ENCODE measurements at places on chromosomes 16 and 17.

GRCh38 chr16:89373355-89374110 lies 116.8 kb downstream of the ANKRD11 start:
- DNase-seq = no peak

- no peak for DNase-seq
Measured at GRCh38 chr17:29682054-29682453, 59.3 kb upstream of the CORO6 start.

GRCh38 chr17:63247706-63248105 lies 198.4 kb downstream of the CYB561 start:
- no peak for DNase-seq

DNA sequence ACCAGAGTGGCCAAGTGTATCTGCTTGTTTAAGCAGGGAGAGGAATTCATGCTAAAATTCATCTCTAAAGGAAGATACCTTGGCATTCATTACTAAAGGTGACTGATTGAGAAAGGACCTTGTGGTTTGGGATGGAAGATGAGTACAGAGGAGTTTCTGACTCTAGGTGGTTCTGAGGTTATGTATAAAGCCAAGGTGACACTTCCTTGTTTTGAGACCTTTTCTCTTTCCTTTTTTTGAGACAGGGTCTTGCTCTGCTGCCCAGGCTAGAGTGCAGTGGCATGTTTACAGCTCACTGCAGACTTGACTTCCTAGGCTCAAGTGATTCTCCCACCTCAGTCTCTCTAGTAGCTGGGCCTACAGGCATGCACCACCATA lies 9.1 kb downstream of the ABHD15 start:
- DNase-seq = no peak

GRCh38 chr17:57282296-57282695 lies 26.0 kb downstream of the MSI2 start:
- no peak for DNase-seq

DNA sequence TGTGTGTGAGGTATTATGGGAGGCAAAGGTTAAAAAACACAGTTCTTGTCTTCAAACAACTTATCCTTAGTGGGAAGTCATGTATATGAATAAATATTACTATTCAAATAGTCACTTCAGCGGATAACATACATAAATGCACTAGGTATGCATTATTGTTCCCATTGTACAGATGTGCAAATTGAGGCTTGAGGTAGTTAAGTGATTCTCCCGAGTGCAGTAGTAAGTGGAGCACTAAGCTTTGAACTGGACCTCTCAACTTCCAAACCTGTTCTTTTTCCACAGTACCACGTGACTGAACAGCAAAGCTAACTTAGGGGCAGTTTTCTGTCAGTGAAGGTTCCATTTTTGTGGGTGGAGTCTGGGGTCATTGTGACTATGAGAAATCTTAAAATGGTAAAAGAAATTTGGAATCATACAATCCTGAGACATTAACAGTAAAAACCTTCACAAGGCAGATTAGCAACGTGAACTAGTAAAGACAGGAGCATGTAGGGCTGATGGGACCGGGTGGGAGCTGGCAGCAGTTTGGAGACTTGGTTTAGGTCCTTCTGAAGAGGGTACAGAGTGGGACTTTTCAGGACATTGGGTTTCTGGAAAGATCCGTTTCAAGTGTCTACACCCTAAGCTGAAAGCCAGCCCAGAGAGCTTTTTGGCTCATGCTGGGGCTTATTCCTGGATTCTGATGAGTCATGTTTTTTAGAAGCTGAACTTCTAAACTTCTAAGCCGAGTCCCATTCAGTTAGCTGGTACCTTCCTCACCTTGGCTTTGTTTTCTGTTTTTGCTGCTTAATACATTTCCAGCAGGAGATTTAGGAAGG lies 204.9 kb downstream of the PRKCA start:
- DNase-seq = no peak
